Prostate gland (tissue), 2 donors: ENCODE measurements at places on chromosomes 2 and 18. TPM values are rescaled to one million over a fixed set of nuclear protein-coding genes. Genes with fewer than 3 reads are reported as not detected.

CRYBA2 gene
- 3.0 TPM for total RNA-seq

FRZB gene
- total RNA-seq: 0.91 TPM

CXCR4 gene
- total RNA-seq: 27.2 TPM

ALKAL2 gene
- total RNA-seq: 22.6 TPM

GTF2A1L gene
- total RNA-seq: 0.68 TPM

DNA sequence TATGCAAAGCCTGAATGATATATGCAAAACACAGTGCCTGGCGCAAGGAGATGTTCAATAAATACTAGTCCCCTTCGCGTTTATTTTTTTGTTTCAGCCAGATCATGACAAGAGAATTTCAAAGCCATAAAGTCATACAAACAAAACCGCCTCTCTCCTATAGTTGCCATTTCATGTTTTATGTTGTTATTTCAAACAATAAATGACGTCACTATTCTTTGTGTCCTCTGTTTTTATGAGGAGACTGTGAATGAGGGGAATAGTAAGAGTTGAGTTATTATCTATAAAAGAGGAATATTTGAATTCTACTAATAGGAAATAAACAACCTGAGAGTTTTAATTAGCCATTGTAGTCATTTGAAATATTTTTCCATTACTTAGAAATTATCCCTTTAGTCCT, 464.5 kb downstream of the THSD7B start:
- H3K4me1 ChIP-seq: no peaks in the 10 kb centered on the region
- H3K4me3 ChIP-seq: no peak overlapping the region
- no peaks in the 10 kb centered on the region for H3K27me3 ChIP-seq

- no peak for DNase-seq
- no peaks in the 10 kb centered on the region for H3K36me3 ChIP-seq
- no peak overlapping the region for H3K27ac ChIP-seq
- H3K27me3 ChIP-seq: no peaks in the 10 kb centered on the region
- no peaks in the 10 kb centered on the region for H3K4me1 ChIP-seq
Observed at GRCh38 chr2:41886757-41887156, 161.1 kb upstream of the PKDCC start.

- H3K36me3 ChIP-seq: no peaks in the 10 kb centered on the region
- no peak overlapping the region for H3K4me3 ChIP-seq
- DNase-seq: no peak
- H3K27ac ChIP-seq: no peak overlapping the region
Observed at GRCh38 chr18:10197097-10197496, 257.3 kb upstream of the APCDD1 start.

- no peak overlapping the region for H3K27ac ChIP-seq
- DNase-seq: no peak
- no peaks in the 10 kb centered on the region for H3K4me1 ChIP-seq
- no peak overlapping the region for H3K4me3 ChIP-seq
Observed at GRCh38 chr2:70902579-70902978, 33.1 kb upstream of the ATP6V1B1 start.

GRCh38 chr2:233090879-233091278, 30.7 kb downstream of the INPP5D start:
- no peak overlapping the region for H3K27ac ChIP-seq
- no peaks in the 10 kb centered on the region for H3K36me3 ChIP-seq
- DNase-seq: no peak
- H3K4me3 ChIP-seq: no peak overlapping the region
- H3K4me1 ChIP-seq: no peaks in the 10 kb centered on the region
- H3K27me3 ChIP-seq: no peaks in the 10 kb centered on the region

DNA sequence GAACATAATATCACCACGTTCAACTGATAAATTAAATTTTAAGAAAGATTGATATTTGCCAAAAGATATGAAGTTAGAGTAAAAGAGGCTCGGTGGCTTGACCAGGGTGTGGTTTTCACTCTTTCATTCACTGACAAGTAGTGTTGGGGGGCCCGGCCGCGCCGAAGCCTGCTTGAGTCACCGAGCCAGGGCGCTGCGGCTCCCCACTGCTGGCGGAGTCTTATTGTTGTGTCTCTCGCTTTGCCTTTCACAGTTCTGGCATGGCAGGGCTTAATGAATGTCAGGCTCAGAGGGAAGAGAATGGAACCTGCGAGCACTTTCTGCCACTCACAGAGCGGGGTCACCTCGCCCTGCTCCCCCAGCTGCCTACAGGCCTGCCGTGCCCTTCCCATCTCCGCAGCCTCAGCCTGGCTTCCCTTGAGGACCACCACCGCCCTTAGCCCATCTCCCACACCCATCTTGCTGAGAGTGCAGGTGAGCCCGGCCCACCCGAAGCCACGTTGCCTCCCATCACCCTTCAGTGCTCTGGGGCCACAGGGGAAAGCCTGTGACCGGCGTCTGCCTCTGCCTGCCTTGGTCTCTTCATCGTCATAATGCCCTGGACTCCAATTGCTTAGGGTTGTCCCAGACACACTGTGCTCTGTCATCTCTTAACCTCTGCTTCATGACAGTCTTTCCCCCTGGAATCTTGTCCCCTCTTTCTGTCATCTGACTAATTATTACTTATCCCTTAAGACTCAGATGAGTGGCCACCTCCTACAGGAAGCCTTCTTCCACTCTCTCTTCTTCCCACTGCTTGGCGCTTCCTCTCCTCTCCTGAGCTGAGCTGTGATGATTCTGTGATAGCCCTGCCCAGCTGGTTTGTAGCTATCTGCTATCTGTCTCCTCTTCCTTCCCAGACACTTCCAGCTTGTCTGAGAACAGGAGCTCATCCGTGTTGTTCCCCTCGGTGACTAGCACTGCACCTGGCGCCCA, 142.5 kb downstream of the FAM210A start:
- H3K27ac ChIP-seq: no peak overlapping the region
- H3K4me3 ChIP-seq: no peak overlapping the region
- H3K36me3 ChIP-seq: no peaks in the 10 kb centered on the region

DNA sequence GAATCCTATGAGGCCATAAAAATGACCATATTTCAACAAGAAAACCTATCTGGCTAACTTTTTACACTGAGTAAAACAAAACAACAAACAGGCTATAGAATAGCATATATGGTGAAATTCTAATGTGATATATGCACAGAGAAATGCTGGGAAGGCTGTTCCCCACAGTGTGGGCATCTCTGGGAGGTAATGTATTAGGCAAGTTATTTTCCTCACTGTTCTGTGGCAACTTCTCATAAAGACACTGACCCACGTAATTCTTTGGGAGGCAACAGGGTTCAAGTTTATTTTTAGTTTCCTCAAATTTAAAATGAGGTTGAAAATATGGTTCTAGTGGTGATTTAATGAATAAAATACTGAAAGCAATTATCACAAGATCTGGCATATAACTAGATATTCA, 46.7 kb downstream of the RNU4ATAC start:
- H3K36me3 ChIP-seq: no peaks in the 10 kb centered on the region
- no peaks in the 10 kb centered on the region for H3K27me3 ChIP-seq
- no peak overlapping the region for H3K4me3 ChIP-seq
- no peak overlapping the region for H3K27ac ChIP-seq
- no peak for DNase-seq
- no peaks in the 10 kb centered on the region for H3K4me1 ChIP-seq

GRCh38 chr2:169018390-169018789, 12.7 kb downstream of the ABCB11 start:
- no peaks in the 10 kb centered on the region for H3K36me3 ChIP-seq
- H3K27ac ChIP-seq: no peak overlapping the region
- no peaks in the 10 kb centered on the region for H3K27me3 ChIP-seq
- no peaks in the 10 kb centered on the region for H3K4me1 ChIP-seq
- no peak overlapping the region for H3K4me3 ChIP-seq

DNA sequence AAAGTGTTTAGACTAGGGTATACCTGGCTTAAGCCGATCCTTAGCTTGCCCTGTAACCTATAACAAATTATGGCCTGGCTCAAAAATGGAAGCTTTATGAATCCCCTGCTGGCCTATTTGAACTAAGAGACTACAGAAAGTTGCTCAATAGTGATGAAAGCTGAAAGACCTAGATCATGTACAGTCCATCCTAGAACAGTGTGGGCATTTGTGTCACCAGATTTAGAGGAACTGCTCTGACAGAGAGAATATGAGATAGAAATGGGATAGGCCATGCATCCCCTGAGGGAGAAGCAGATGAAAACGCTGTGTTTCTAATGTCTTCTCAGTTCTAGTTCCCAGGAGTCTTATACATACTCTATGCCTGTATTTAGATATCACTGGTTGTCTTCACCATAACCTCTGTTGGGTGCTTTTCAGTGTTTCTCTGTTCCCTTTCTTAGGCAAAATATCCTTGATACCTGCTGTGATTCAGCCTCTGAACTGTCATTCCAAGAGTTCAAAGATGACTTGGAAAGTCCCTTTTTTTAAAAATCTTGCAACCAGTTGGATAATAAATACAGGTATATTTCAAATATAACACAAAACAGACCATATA, 246.9 kb upstream of the SLC39A10 start:
- no peaks in the 10 kb centered on the region for H3K4me1 ChIP-seq
- no peaks in the 10 kb centered on the region for H3K27me3 ChIP-seq

DNA sequence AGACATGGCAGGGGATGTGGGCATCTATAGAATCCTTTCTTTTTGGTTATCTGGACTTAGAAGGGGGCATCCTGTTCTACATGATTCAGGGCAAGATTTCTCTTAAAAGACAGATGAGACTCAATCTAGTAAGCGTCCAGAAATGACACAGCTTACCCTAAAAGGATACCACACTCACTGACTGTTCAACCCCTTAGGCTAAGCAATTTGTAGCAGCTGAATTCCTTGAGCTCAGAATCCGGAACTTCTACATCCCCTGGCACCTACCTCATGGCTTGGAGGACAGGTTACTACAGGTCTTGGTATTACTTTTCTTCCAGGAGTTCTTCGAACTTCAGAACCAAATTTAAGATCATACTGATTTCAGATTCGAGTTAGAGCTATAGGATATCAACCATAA, 138.4 kb downstream of the LAMA3 start:
- DNase-seq: peak; percentile 60
- H3K27ac ChIP-seq: peak overlapping the region; percentile 41
- H3K4me3 ChIP-seq: no peak overlapping the region
- no peaks in the 10 kb centered on the region for H3K36me3 ChIP-seq
- no peaks in the 10 kb centered on the region for H3K4me1 ChIP-seq

DNA sequence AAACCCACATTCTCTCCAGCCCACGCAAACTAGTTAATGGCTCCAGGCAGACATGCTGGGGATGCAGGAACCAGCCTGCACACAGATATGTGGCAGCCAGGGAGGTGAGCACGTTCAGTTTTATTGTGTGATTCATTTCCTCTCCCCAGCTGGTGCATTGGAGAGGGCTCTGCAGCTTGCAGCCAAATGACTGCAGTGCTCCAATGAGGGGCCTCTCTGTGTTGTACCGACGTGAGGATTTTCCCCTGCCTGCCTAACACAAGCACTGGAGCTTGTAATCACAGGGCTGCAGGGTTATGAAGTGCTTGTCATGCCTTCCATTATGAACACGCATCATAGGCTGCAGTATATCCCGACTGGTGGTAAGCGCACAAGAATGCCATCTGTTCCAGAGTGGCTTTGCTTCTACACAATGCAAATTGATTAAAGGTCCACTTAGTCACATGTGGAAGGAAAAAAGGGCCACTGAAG, 92.3 kb upstream of the THUMPD2 start:
- H3K27me3 ChIP-seq: no peaks in the 10 kb centered on the region
- no peaks in the 10 kb centered on the region for H3K4me1 ChIP-seq
- H3K4me3 ChIP-seq: no peak overlapping the region
- no peaks in the 10 kb centered on the region for H3K36me3 ChIP-seq

DNA sequence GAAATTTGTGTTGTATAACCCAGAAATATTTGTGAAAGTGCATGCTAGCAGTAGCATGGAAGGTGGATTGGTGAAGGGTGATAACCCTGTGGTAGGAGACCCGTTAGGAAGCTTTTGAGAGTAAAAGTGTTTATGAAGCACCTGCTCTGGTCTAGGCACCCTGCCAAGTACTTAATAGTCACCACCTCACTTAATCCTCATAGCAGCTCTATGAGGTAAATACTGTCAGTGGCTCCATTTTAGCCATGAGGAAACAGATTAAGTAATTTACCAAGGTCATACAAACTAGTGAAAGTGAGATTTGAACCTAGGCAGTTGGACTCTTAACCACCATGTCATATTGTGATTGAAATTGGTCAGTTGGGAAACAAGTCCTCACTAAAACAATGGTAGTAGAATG, 66.8 kb downstream of the TET3 start:
- no peak for DNase-seq
- H3K4me1 ChIP-seq: no peaks in the 10 kb centered on the region
- no peak overlapping the region for H3K4me3 ChIP-seq
- no peak overlapping the region for H3K27ac ChIP-seq

DNA sequence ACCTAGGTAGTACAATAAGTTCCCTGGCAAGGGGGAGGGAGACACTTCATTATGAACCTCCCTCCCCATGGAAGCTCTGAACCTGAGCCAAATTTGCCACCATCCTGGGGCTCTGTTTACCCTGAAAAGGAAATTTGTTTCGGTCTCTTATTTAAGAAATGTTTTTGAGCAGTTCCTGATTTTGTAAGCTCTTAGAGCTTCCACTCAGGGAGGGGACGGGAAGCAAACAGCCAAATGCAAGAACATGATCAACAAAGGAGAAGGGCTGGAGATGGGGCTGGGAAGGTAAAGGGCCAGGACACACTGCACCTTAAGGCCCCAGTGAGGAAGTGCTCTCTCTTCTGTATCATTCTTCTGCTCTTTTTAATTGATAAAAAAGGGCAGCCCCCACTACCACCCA, 117.9 kb downstream of the NRP2 start:
- no peak overlapping the region for H3K4me3 ChIP-seq
- H3K27ac ChIP-seq: peak overlapping the region; percentile 46
- H3K36me3 ChIP-seq: no peaks in the 10 kb centered on the region

GRCh38 chr18:72336786-72337185, 207.4 kb downstream of the CBLN2 start:
- no peaks in the 10 kb centered on the region for H3K4me1 ChIP-seq
- H3K36me3 ChIP-seq: no peaks in the 10 kb centered on the region
- H3K4me3 ChIP-seq: no peak overlapping the region
- H3K27me3 ChIP-seq: no peaks in the 10 kb centered on the region

GRCh38 chr2:149224543-149224942, 105.8 kb upstream of the LYPD6 start:
- no peak for DNase-seq
- H3K36me3 ChIP-seq: no peaks in the 10 kb centered on the region
- no peak overlapping the region for H3K27ac ChIP-seq
- H3K4me3 ChIP-seq: no peak overlapping the region
- no peaks in the 10 kb centered on the region for H3K4me1 ChIP-seq
- H3K27me3 ChIP-seq: no peaks in the 10 kb centered on the region

DNA sequence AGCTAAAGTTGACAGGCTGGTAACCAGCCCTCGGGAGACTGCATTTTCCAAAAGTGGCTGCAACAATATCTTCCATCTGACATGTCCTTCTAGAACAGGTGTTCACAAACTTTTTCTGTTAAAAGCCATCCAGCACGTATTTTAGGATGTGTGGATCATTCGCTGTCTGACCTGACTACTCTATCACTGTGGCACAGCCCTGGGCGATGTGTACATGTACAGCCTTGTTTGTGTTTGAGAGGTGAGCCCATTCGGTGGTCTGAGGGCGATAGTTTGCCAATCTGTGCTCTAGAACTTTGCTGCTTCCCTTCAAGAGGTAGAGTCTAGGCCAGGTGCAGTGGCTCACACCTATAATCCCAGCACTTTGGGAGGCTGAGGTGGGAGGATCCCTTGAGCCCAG, 166.2 kb downstream of the TGIF1 start:
- H3K36me3 ChIP-seq: no peaks in the 10 kb centered on the region
- no peak for DNase-seq
- H3K27me3 ChIP-seq: no peaks in the 10 kb centered on the region
- no peak overlapping the region for H3K4me3 ChIP-seq

- no peaks in the 10 kb centered on the region for H3K4me1 ChIP-seq
- no peaks in the 10 kb centered on the region for H3K27me3 ChIP-seq
- DNase-seq: no peak
- H3K4me3 ChIP-seq: no peak overlapping the region
- H3K36me3 ChIP-seq: no peaks in the 10 kb centered on the region
Observed at GRCh38 chr18:61820882-61821281, 71.9 kb downstream of the RNF152 start.

GRCh38 chr2:105867587-105867986, 122.9 kb downstream of the NCK2 start:
- no peak for DNase-seq
- no peaks in the 10 kb centered on the region for H3K36me3 ChIP-seq
- H3K27me3 ChIP-seq: no peaks in the 10 kb centered on the region
- no peak overlapping the region for H3K27ac ChIP-seq
